CD14-positive monocyte (primary cell): ENCODE measurements at places on chromosomes 1 and 21. TPM values are rescaled to one million over a fixed set of nuclear protein-coding genes. Genes with fewer than 3 reads are reported as not detected.

DNA sequence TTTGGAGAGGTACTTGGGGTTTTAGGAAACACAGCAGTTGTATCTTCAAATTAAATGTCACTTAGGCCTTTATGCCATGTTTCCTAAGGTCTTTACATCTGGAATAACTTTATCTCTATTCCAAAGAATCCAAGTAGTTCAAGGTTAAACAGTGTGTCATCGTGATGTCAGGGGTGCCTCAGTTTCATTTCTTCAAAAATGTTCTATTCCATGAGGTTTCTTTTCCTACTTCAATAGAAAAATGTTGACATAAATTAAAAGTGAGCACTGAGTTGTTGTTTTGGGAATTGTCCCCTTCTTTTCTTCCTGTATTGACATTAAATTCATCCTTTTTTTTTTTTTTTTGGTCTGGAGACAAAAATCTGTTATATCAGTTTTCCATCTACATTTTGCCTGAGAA lies 160.6 kb upstream of the C21orf91 start:
- DNase-seq: no peak

GRCh38 chr1:91098299-91098906 lies 76.6 kb upstream of the ZNF644 start:
- no peak for DNase-seq

DNA sequence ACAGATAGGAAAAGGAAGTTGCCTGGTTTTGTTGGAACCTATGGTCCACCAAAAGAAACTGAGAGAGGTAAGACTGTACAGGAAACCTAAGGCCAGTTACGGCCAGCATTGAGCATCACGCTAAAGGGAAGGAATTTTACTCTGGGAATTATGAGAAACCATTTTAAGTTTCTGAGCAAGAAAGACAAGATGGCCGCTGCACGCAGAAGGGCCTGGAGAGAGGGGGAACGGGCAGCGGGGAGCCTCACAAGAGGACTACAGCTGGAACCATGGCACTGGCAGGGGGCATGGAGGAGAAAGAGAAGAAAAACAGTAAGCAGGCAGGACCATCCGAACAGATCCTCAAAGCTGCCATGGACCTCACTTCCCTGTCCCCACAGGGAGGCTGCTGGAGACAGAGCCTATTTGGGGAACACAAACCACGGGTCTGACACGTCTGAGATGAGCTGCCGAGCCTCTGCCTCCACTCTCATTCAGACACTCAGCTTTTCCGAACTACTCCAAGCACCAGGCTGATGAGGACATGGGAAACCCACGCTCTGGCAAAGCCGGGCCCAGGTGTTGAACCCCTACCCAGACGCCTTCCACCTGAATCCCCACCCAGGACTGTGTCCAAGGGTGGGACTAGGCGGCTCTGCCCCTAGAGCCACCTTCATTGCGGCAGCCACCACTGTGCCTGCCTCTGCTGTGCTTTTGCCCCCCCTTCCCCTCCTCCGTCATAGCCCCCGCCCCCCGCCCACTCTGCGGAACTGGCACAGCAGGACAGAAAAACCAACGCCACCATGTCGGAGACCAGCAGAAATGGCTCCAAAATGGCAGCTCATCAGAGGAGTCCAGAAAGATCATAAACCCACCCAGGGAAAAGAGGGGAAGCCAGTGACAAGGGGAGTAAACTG lies 69.0 kb downstream of the CD46 start:
- DNase-seq: no peak

Gene CD164L2
- polyA plus RNA-seq: not detected

DNA sequence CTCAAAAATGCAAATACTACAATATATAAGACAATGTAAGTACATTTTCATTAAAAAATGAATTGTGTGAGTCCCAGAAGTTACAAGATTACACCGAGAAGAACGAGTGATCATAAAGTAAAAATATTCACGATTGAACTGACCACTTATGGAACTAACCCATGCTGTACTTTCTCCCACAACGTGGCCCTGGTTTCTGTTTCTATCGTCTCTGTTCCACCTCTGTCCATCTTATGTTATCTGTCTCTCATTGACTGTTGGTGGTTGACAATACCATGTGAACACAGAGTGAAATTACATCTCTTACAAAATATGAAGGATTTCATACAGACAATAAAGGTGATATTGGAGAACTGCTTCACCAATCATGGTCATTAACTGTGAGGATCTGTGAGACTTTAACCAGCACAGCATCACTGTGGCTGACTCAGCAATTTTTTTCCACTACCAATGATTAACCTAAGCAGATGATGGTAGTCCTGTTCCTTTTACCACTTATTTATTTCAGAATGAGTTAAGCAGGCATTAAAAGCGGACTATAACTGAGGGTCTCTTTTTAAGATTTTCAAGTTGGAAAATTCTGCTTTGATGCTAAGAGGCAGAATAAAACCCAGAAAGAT lies 165.1 kb downstream of the TGFB2 start:
- no peak for DNase-seq

DNA sequence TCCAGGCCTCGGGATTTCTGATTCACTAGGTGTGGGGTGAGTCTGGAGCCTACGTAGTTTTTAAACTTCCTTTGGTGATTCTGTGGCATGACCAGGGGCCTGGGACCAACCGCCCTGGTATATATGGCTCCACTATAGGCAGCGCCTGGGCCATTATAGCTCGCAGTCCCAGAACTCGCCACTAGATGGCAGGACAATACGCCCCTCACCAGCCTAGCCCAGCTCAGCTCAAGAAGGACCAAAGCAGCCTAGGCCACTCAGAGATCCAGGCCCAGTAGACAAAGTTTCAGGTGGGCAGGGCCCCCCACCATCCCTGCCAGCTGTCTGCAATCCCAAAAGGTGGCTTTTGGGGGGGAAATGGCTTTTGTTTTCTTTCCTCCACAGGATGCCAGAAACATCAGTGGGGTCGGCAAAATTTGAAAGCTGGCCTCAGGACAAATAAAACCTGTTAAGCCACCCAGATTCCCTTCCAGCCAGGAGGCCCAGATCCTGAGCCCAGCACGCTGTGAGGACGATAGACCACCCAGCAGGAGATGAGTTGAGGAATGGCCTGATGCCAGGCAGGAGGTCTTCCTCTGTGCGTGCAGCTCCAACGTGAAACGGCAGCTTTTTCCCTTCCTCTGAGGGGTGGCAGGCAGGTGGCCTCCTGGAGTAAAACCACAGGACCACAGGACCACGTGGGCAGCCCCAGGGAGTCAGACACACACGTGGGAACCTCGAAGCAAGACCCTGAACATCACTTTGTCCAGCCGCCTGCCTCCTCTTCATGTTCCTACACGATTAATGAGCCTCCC lies 24.8 kb upstream of the TMEM51 start:
- DNase-seq: peak; percentile 79

DNA sequence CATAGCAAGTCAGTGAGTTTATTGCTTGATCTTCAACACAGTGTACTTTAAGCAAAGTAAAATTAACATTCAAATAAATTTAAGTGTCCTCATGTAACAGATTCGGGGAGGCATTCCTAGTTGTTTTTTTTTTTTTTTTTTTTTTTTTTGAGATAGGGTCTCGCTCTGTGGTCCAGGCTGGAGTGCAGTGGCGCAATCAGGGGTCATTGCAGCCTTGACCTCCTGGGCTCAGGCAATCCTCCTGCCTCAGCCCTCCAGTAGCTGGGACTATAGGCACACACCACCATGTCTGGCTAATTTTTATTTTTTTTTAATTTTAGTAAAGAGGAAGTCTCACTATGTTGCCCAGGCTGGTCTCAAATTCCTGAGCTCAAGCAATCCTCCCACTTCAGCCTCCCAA lies 22.8 kb downstream of the OSBPL9 start:
- no peak for DNase-seq
